ENCODE measurements at places on chromosomes 12 and 14.
A peak's percentile ranks its signal among the peaks of the same experiment; 100 is the strongest.

- DNase-seq = peak; percentile 66
Measured at GRCh38 chr12:10130042-10130441, at the start of gene CLEC7A. Gene CLEC7A (minus strand): TSS chr12:10130199. CDS start chr12:10130082, 117 bp downstream.

DNA sequence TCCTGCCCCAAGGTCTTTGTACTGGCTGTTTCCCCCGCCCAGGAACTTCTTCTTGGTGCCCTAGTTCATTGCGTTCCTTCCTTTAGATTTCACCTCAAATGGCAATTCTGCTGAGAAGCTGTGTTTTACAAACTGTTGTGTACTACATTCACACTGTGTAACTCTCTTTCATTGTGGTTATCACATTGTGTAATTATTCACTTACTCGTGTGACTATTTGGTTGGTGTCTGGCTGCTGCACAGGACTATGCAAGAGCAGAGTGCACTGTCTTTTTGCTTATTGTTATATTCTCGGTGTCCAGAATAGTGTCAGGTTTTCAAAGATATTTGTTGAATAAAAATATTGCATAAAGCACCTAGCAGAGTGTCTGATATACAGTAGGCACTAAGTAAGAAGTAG, 177.2 kb upstream of the PRICKLE1 start:
- DNase-seq = no peak

DNA sequence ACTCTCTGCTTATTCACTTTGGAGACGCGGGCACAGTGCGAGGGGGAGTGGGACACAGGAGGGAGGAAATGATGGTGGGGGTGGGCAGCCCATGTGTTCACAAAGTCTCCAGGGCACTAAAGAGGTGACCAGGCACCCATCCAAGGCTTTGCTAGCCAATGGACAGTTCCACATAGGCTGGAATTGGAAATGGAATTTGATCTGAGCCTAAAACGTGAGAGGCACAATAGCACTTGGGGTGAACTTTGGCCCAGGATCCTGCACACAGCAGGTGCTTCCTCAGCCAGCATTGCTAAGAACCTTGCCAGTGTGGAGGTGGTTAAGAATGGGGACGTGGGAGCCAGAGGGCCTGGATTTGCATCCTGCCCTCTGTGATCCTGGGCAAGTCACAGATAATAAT, 193.8 kb downstream of the CHST11 start:
- no peak for DNase-seq

GRCh38 chr14:68508581-68508980, 284.3 kb downstream of the ZFP36L1 start:
- no peak for DNase-seq

DNA sequence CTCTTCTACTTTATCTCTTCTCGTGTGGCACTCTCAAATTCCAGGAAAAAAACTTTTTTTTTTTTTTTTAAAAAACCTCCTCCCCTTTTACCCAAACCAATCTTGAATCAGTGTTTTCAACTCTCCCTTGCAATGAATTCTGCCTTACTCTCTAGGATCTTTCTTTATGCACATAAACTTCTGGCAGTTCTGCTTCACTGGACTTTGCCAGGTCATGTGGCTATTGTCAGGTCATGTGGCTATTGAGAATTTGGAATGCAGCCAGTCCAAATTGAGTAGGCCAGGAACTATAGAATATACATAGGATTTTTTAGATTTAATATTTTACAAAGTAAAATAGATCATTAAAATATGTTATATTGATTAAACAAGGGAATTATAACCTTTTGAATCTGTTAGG, 218.2 kb downstream of the TMTC3 start:
- DNase-seq = no peak

DNA sequence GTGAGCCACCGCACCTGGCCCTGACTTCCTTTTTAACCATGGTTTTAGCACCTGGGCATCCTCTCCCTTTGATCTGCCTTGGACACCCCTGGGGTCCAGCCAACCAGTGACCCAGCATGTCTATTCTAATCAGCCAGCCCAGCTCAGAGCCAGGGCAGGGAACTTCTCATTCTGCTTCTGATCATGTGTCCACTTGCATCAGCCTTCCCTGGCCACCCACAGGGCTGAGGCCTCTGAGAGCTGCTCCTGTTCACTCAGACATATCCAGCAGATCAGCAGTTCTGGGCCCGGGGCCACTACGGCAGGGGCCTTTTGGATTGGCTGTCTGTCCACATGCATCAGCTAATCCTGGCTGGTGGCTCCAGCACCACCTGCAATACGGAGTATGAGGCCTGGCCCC, 117.9 kb upstream of the MAP1LC3B2 start:
- no peak for DNase-seq

- peak; percentile 55 for DNase-seq
Measured at GRCh38 chr14:68786491-68787091, 6.3 kb downstream of the ZFP36L1 start.

- no peak for DNase-seq
Measured at GRCh38 chr14:92637228-92637627, 111.2 kb downstream of the LGMN start.

- DNase-seq = no peak
Measured at GRCh38 chr12:104477510-104478390, 21.0 kb downstream of the CHST11 start.
